ENCODE measurements at places on chromosomes 7 and 10.

DNA sequence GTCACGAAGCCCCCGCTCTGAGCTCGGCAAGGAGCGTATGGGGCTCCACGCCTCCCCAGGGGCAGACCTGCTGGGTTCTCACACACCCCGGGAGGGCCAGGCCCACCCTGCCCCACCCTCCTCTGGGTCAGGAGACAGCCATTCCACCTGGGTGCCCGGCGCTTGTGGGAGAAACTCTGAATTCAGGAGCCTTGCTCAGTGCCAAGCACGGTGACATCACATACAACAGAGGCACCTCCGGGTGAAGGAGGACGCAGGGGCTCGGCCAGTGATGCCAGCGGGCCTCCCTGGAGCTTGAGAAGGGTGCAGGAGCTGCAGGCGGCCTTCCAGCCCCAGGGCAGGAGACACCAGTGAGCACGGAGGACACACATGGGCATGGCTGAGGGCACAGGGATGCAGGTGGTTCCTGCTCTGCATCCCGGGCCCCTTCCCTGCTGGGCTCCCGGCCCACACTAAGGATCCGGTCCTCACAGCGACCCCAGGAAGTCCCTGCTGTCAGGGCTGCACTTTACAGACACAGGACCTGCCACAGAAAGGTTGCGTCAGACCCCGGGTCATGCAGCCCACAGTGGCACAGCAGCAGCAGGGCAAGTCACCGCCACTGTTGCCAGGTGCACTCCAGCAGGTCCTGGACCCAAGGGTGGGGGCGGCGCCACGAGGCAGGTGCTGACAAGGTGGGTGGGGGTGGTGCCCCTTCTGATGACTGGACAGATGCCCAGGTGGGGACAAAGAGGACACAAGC, 108.0 kb downstream of the MAD1L1 start:
- DNase-seq, result no peak

DNA sequence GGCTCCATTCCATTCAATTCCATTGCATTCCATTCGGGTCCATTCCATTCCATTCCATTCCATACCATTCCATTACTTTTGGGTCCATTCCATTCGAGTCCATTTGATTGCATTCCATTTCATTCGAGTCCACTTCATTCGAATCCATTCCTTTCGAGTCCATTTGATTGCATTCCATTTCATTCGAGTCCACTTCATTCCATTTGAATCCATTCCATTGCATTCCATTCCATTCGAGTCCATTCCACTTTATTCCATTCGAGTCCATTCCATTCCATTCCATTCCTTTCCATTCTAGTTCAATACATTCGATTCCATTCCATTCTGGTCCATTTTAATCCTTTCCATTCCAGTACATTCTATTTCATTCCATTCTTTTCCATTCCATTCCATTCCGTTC, 334.0 kb downstream of the ZNF33B start:
- no peak for DNase-seq

- DNase-seq, result no peak
These were observed 53.9 kb upstream of the CREB5 start for GRCh38 chr7:28358423-28358868.

DNA sequence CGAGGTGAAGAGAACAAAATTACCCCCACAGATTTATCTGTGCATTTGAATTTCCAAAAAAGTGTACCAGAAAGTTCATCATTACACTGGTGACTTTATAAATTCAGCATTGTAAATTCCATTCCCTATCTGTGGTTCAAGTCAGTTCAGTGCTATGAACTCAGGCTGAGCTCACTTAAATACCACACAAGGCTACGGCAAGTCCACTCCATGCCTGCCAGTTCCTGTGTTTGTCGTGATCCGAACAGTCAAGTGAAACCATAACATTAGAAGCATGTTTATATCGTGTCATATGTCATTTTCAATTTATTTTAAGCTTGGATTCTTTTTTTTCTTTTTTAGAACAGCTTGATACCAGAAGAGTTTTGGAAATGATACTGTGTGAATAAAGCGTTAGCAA, 14.8 kb downstream of the MBL2 start:
- no peak for DNase-seq

GRCh38 chr7:129277629-129278028, 52.8 kb downstream of the AHCYL2 start:
- no peak for DNase-seq

- DNase-seq, result no peak
These were observed 265.1 kb downstream of the PRPF18 start for GRCh38 chr10:13851906-13852305.

- DNase-seq, result no peak
These were observed 63.3 kb downstream of the IMMP2L start for GRCh38 chr7:111499027-111499426.

DNA sequence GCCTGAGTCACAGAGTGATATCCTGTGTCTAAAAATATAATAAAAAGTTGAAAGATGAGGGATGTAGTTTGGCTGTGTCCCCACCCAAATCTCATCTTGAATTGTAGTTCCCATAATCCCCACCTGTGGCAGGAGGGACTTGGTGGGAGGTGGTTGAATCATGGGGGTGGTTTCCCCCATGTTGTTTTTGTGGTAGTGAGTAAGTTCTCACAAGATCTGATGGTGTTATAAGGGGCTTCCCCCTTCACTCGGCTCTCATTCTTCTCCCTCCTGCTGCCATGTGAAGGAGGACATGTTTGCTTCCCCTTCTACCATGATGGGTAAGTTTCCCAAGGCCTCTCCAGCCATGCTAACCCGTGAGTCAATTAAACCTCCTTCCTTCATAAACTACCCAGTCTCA, 25.1 kb upstream of the UBE3C start:
- DNase-seq, result no peak

GRCh38 chr7:76383089-76383944, 24.5 kb upstream of the YWHAG start:
- DNase-seq, result no peak

DNA sequence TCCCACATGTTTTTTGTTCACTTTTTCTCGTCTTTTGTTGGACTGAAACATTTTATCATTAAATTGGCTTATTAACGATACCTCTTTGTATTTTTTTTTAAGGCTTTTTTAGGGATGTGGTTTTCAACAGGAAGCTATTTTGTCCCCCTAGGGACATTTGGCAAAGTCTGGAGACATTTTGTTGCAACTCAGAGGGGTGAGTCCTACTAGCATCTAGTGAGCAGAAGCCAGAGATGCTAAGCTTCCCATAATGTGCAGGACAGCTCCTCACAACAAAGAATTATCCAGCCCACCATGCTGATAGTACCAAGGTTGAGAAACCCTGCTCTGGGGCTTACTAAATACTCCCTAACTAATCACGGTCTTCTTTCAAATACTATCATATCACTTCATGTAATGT, 63.2 kb downstream of the ATE1 start:
- no peak for DNase-seq

DNA sequence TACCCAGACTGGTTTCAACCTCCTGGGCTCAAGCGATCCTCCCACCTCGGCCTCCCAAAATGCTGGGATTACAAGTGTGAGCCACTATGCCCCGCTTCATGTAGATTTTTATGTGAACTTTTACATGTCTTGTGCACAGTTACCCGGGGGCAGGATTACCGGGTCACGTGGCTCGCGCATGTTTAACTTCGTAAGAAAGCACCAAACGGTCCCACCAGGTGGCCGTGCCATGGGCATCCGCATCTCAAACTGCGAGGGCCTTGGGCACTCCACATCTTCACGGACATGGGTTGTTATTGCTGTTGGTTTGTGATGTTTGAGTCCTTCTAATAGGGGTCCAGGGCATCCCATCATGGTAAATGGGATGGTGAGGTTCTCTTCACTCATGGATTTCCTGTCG, 636.6 kb upstream of the FOXK1 start:
- no peak for DNase-seq

- DNase-seq, result no peak
These were observed 36.8 kb upstream of the CDC14C start for GRCh38 chr7:48887500-48887899.

GRCh38 chr10:72784551-72785351, 92.8 kb downstream of the MCU start:
- no peak for DNase-seq

GRCh38 chr10:120511165-120511564, 54.1 kb downstream of the PLPP4 start:
- no peak for DNase-seq

DNA sequence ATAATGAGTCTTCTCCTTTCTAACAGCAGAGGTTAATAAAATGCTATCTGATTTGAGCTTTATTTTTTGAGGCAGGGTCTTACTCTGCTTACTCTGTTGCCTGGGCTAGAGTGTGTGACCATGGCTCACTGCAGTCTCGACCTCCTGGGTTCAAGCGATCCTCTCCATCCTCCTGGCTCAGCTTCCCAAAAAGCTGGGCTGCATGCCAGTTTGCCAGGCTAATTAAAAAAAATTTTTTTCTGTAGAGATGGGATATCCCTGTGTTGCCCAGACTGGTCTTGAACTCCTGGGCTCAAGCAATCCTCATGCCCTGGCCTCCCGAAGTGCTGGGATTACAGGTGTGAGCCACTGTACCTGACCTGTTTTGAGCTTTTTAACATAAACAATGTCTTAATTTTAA, 56.7 kb downstream of the SCD start:
- no peak for DNase-seq

GRCh38 chr7:100694098-100694745, at the start of gene GIGYF1:
TSS of gene GIGYF1 (minus strand) at chr7:100694250. CDS start at chr7:100688238, 6,012 bp downstream.
- DNase-seq, result peak; percentile 75

DNA sequence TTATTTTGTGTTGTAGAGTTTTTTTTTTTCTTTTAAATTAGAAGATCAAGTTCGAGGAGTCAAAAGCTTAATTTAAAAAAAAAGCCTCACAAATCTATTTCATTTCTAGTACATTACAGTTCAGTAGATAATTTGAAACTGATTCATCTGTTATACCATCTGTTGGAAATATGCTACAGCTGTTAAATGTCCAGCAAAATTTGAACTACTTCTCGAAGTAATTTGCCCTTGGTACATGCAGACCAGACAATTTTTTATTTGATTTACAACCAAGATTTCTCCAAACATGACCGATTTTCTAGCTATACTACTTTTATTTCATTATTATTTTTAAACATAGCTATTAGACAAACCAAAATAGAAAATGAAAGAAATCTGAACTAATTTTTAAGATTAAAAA, 647.9 kb downstream of the CNTNAP2 start:
- no peak for DNase-seq

All from activated CD4-positive, CD25-positive, alpha-beta regulatory T cell treated with anti-CD3 and anti-CD28 coated beads, Interleukin-2, amount 50 U/mL, for 72 hours (primary cell).